ENCODE measurements at places on chromosomes 6 and 20.

DNA sequence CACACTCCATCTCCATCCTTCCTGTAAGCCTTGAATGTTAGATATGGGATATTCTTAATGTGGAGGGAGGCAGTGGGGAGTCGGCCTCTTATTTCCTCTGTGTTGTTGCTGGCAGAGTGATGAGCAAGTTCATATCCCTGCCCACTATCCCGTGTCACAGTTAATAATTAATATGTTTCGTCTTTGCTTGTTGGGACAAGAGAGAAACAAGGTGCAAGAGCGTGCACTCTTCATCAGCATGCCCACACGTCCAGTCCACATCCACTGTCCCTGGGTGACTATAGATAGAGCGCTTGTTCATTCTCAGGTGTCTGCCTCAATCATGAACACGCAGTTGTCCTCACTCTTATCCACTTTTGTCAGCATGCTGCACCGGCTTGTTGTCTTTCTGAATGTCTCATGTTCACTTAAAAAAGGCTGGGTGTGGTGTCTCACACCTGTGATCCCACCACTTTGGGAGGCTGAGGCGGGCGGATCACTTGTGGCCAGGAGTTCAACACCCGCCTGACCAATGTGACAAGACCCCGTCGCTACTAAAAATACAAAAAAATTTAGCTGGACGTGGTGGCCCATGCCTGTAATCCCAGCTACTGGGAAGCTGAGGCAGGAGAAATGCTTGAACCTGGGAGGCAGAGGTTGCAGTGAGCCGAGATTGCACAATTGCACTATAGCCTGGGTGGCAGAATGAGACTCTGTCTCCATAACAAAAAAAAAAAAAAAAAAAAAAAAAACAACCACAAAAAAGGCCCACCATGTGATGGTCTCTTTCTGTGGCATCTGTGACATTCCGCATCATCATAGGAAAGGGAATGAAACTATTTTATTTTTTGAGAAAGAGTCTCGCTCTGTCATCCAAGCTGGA, 34.2 kb downstream of the PPP1R3G start:
- no peak for DNase-seq

DNA sequence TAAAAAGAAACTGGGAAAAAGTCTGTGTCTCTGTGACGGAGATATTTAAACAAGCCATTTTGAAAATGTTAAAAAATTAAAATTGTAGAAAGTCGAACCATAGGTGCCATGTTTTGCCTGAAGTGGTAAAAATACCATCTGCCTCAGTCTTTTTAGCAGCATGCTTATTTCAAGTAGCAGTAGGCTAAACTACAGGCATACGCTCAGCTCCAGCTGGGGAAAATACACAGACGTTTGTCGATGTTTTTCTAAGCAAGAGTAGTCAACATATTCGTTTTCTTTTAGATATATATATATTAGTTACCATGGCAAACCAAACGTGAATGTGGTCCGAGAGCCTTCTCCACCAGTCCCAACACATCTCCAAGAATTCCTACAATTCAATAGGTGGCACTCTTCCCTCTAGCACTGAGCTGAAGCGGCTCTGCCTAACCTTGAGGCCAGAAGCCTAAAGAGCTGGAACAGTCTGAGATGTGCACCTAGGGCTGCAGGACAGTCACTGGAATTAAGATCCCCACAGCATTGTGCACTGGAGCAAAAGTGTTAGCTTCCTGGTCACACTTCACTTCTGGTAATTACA, 70.2 kb upstream of the BEND3 start:
- DNase-seq = no peak

DNA sequence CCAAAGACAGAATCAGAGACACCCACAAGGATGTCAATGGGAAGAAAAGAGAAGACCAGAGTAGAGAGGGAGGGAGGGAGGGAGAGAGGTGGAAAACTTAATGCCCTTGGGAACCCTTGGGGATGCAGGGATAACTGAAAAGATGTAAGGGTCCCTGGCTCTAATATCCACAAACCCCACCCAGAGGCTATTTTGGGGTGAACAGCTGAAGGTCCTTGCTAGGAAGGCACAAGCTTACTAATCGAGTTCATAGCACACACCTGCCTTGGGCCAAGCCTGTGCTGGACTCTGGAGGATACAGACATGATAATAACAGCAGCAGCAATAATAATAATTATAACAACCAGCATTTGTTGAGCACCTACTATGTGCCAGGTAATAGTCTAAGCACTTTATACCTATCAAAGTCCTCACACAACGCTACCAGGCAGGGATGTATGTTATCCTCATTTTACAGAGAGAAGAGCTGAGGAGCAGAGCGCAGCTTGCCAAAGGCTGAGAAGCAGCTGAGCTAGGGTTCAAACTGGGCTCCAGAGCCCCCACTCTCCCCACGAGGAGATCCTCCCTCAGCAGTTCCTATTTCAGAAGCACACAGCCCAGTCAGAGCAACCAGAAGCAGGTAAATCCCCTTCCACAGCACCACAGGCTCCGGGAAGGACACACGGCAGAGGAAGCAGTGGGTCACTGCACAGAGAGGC, 174.2 kb downstream of the ANKRD60 start:
- no peak for DNase-seq

- DNase-seq = no peak
These were observed 629.7 kb upstream of the IMPG1 start for GRCh38 chr6:76702187-76702586.

GRCh38 chr6:113662093-113662665, 195.0 kb upstream of the MARCKS start:
- DNase-seq = no peak

Data from stimulated activated naive CD8-positive, alpha-beta T cell treated with anti-CD3 and anti-CD28 coated beads, Interleukin-15, Interleukin-2, amounts not matched to agents 100 U/mL and 50 U/mL, for 24 hours (primary cell).